ENCODE measurements at places on chromosomes 16 and 17.

GRCh38 chr17:16352667-16353316 lies 477 bp downstream of the CENPV start:
- no peak for DNase-seq

DNA sequence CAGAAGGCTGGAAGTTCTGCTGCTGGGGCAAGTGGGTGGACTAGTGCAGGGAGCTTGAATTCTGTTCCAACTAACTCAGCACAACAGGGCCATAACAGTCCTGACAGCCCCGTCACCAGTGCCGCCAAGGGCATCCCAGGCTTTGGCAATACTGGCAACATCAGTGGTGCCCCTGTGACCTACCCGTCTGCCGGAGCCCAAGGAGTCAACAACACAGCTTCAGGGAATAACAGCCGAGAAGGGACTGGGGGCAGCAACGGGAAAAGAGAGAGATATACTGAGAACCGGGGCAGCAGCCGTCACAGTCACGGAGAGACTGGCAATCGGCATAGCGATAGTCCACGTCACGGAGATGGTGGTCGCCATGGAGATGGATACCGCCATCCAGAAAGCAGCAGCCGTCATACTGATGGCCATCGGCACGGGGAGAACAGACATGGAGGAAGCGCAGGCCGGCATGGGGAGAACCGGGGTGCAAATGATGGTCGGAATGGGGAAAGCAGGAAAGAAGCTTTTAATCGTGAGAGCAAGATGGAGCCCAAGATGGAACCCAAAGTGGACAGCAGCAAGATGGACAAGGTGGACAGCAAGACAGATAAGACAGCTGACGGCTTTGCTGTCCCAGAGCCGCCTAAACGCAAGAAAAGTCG lies 9.4 kb upstream of the PSMC5 start:
- DNase-seq = no peak

GRCh38 chr16:67966549-67967182 lies 1.8 kb downstream of the SLC12A4 start:
- DNase-seq = no peak

- no peak for DNase-seq
Measured at GRCh38 chr17:82440469-82440981, 10.0 kb downstream of the CYBC1 start.

- DNase-seq = no peak
Measured at GRCh38 chr16:77062878-77063675, 127.9 kb upstream of the MON1B start.

DNA sequence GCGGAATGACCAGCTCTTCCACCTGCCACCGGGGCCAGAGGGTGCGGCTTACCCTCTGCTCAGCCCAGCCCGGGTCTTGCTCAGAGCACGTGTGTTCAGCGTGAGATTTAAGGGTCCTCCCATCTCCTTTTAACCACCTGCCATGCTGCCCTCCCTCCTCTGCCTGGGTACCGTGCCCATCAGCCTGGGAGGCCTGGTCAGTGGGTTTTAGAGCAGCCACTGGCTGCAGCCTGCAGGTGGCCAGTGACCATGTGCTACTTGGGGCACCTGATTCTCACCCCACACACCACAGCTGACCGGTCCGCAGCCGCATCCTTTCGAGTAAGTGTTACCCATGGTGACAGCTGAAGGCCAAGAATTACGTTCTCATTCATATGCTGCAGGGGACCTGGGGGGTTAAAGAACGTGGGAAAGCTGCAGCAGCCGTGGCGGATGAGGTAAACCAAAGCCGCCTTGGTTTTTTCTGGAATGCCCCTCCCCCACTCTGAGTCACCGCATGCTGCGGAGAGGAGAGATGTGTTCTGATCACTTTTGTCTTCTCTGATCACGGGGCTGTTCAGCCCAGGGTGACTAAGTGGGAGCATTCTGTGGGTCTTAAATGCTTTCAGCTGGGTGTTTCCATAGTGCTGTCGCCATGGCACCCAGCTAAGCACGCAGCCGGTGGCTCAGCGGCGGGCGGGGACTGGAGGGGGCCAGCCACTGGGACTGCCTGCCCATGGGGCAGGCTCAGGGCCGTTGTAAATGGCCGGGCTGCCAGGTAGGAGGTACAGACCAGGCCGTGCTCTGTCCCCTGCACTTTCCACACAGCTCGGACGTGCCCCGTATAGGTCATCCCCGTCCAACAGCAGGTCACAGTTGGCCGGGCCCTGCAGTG lies 59.8 kb downstream of the BAIAP2 start:
- peak; percentile 98 for DNase-seq

DNA sequence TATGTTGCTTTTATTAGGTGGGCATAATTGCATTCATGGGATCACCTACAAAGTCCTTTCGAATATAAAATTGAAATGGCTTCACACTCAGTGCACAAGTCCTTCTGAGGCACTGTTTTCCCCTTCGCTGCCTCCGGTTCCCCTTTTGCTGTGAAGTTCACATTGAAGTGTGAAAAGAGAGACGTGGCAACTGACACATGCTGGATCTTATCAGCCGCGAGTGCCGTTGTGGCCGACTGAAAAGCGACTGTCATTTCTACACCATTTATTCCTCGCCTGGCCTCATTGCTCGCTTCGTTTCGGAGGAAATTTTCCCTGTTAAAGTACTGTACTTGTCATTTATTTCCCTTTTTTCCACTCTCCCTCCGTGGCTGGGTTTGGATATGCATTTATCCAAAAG lies 423.5 kb downstream of the MAF start:
- no peak for DNase-seq

- no peak for DNase-seq
Measured at GRCh38 chr17:61584866-61585265, 6.2 kb downstream of the NACA2 start.

DNA sequence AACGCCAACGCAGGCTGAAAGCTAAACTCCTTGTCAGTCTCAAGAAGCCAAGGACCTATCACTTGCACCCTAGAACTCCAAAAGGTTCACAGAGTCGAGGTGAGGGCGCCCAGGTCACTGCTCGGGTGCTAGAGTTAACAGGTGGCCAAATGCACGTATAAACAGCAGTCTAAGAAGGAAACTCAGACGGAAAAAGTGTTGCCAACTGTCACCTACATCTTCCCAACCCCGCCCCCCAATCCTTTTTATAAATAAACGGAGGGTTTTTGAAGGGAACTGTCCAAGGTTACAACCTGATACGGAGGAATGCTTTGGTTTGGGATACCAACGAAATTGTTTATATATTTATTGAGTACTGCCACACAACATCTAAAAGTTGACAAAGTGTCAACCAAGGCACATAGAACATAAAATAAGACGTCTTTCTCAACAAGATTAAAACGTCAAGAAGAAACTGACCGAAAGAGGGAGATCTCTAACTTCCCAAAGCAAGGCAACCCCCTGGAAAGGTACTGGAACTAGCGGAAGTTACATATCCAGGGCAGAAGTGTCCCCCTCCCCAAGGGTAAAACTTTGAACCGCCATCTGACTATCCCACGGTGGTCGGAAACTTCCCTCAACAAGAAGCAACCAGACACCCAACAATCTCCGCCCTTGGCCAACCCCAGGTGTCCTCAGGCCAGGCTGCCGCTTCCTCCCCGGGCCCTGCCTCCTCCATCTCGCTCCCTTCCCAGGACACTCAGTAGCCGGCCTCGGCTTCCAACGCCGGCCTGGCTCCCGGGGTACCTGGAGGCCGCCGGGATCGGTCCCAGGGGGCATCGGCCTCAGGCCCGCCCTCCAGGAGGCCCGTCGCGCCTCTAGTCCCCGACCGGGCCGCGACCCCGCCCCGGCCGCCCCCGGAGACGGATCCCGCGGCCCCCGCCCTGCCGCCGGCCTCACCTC lies 982 bp downstream of the SPAG9 start:
- no peak for DNase-seq

- DNase-seq = no peak
Measured at GRCh38 chr16:74438492-74438979, 17.3 kb upstream of the CLEC18B start.

DNA sequence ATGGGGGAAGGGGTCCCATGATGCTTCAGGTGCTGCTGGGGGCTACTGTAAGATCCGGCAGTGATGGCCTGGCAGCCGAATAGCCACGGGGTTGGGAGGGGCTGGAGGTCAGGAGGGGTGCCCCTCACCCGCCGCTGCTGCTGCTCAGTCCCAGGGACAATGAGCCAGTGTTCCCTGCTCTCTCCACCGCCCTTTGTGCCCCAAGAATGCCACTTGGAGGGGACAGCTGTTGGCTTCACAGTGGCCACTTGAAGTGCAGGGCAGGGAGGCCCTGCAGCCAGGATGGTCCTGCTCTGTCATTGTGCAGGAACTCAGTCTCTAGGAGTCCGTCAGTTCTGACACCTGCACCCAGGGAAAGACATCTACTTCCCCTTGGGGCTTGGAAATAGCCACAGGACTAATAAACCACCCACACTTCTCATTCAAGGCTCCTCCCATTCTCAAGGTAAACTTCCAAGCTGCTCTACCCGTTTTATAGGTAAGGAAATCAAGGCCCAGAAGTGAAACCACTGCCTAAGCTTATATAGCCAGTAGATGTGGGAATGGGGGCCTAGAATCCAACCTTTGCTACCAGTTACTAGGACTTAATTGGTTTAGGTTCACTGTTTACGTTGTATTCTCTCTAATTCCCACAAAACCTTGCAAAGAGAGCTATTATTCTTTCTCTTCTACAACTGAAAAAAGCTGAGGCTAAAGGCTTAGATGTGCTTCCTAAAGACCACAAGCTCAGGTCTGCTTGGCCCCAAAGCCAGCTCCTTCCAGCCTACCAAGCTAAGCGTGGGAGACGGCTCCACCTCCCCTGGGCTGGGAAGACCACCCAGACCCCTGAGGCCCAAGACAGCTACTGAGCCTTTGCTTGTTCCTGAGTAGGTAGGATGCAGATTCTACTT lies 6.2 kb upstream of the CPSF4L start:
- DNase-seq = no peak

- no peak for DNase-seq
Measured at GRCh38 chr17:8117367-8117979, 841 bp downstream of the ALOXE3 start.

DNA sequence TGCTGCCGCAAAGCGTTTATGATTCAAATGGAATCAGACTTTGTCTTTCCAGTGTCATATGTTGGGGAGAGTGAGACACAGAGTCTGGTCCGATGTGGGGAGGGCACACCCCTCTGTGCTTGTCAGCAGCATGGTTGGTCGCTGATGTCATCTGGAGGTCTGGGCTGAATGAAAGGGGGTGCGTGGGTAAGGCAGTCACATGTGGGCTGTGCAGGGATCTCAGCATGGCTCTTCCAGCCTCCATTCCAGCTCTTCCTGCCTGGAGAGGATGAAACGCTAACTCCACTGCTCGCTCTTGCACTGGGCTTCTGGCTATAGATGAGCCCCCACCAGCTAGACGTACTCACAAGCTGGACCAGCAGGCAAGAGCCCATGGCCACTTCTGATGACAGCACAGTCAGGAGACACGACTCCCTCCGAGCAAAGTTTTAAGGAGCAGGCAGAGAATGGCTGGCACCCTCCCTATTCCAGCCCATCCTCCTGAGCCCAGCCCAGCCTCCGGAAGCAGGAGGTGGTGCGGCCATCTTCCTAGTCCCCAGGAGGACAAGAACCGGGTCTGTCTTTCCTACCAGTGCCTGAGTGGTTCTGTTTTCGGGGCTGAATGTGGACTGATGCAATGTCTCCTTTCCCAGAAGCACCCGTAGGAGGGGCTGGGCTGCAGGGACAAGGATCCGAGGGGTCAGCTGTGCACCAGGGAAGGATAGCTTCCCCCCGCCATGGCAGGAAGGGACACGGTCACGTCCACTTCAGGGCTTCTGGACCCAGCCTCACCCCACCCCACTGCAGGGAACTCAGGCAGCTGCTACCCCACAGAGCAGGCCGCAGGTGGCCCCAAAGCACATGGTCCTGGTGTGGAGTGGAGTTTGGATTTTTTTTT lies 41.5 kb upstream of the CBFA2T3 start:
- peak; percentile 1 for DNase-seq

DNA sequence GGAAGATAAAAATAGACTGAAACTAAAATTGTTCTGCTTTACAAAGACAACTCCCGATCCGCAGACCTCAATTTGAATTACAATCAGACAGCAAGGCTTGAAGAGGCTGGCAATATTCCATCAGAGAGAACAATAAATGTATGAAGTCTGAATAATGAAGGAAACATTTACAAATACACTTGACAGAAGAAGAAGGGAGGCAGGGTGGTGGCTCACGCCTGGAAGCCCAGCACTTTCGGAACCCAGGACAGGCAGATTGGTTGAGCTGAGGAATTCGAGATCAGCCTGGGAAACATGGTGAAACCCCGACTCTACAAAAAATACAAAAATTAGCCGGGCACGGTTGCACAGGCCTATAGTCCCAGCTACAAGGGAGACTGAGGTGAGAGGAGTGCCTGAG lies 14.6 kb downstream of the ODF4 start:
- DNase-seq = no peak

DNA sequence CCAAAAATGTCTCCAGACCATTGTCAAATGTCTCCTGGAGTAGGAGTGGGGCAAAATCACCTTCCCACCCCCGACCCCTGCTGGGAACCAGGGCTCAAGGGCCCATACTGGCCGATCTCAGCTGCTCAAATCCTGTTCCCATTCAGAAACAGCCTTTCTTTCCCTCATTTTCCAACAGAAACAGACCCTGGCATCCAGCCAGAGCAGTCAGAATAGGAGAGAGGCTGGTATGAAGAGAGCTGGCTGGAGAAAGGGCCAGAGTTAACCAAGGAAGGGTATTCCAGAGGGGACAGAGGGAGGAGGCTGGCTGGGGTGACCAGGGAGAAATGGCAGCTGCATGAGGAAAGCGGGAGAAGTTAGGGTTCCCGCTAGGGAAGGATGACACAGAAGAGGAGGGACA lies 199.1 kb downstream of the XYLT1 start:
- no peak for DNase-seq

- no peak for DNase-seq
Measured at GRCh38 chr16:57867000-57867561, 64.8 kb upstream of the KIFC3 start.

DNA sequence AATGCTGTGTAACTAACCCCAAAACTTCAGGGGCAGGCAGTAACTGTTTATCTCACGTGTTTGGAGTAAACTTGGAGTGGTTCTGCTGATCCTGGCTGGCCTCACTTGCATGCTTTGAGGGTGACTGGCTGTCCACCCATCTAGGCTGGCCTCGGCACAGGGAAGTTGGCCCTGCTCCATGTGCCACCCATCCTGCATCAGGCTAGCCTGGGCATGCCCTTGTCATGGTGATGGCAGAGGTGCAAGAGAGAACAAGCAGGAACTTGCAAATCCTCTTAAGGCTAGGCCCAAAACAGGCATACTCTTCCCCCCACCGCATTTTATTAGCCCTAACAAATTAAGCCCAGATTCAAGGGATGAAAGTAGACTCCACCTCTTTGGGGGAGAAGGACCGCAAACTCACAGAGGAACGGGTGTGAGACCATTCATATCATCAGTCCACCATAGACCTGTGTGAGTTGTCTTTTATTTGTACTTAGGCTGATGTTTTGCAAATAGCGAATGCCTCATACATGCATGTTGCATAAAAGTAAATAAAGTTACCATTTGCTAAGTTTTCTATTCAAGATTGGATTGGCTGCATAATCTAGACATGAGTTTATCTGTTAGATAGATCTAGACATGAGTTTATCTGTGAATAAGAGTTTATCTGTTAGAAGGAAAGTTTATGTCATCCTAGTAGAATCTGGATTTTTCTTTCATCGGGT lies 221.0 kb downstream of the CCDC182 start:
- DNase-seq = no peak

GRCh38 chr17:36922175-36922574 lies 15.1 kb upstream of the LHX1 start:
- no peak for DNase-seq

- peak; percentile 63 for DNase-seq
Measured at GRCh38 chr16:20904507-20905081, 4.0 kb downstream of the LYRM1 start.
